ENCODE measurements at places on chromosomes 16 and 17.

GRCh38 chr17:44565866-44566443 lies 8.7 kb downstream of the FZD2 start:
- no peak for DNase-seq

GRCh38 chr17:5354310-5354709 lies 65.2 kb downstream of the NUP88 start:
- DNase-seq = no peak

DNA sequence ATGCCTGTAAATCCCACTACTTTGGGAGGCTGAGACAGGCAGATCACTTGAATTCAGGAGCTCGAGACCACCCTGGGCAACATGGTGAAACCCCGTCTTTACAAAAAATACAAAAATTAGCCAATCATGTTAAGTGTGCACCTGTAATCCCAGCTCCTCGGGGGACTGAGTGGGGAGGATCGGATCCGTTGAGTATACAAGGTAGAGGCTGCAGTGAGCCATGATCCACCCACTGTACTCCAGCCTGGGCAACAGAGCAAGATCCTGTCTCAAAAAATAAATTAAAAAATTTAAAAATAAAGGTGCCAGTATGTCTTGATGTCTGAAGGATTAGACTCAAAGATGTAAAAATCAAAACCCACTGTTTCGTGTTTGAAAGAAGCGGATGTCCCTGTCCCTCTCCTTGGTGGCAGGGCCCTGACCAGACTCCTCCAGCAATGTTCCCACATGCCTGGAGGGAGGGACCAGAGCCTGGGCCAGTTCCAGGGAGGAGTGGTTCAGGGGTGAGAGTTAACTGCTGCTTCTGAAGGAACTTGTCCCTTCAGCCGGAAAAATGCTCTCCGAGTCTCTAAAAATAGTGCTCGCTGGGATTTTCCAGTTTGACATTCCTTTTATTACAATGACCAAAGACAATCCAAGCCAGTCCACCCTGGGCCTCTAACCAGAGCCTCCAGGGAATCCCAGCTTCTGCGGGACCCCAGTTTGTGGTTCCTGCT lies 9.4 kb upstream of the CMTM4 start:
- peak; percentile 67 for DNase-seq

DNA sequence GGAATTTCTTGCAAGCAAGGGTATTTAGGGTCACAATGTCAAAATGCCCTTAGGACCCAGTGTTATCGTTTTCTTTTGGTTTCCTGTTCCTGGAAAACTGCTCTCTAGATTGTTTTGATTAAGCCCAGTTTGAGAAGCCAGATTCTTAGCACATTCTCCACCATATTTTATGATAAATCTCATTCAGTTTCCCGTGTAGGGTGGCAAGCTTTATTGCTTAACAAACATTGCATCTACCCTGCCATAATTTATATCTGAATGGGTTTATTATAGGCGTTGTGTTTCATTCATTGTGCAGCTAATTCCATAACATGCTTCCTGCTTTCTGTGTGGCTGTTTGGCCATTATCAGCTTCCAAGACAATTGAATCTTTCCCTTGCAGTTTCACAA lies 389.1 kb upstream of the DYNLRB2 start:
- DNase-seq = no peak

DNA sequence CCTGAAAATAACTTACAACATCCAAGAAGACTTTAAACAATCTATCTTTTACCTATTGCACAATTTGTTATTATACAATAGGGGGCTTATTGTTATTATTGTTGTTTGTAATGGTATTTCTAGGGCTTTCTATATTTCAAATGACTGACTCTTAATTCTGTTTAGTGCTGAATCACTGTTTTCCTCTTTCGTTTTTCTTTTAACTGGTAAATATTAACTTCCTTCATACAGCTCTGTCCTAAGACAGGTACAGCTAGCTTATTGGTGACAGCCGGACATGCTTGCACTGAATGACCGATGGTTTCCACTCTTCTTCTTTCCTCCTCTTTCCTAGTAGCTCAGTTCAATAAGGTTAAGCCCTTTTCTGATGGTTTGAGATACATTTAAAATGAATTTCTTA lies 11.6 kb downstream of the KRTAP9-7 start:
- no peak for DNase-seq

GRCh38 chr17:62712171-62712581 lies 84.7 kb downstream of the MRC2 start:
- DNase-seq = no peak

- no peak for DNase-seq
Measured at GRCh38 chr16:26386096-26386495, 680.6 kb upstream of the C16orf82 start.

DNA sequence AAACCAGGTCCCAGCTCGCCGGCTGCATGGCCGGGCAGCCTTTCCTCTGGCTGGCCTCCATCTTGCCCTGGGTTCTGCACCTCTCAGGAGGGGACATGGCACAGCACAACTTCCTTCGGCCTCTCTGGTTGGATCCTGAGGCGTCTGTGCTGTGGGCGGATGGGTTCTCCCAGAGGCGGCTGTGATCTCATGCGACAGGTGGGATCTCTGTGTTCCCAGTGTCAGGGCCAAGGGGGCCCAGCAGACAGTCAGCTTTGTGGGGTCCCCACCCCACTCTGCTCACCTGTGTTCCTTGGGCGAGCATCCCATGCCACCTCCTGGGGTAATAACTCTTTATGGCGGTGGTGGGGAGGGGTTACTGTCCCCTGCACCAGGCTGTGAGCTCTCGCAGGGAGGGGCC lies 35.8 kb downstream of the FA2H start:
- no peak for DNase-seq

GRCh38 chr16:70440009-70440692 lies 1.3 kb upstream of the ST3GAL2 start:
- no peak for DNase-seq

- no peak for DNase-seq
Measured at GRCh38 chr17:73749337-73749823, 105.1 kb upstream of the SDK2 start.

GRCh38 chr17:32626379-32626791 lies 139.6 kb downstream of the CDK5R1 start:
- DNase-seq = no peak

DNA sequence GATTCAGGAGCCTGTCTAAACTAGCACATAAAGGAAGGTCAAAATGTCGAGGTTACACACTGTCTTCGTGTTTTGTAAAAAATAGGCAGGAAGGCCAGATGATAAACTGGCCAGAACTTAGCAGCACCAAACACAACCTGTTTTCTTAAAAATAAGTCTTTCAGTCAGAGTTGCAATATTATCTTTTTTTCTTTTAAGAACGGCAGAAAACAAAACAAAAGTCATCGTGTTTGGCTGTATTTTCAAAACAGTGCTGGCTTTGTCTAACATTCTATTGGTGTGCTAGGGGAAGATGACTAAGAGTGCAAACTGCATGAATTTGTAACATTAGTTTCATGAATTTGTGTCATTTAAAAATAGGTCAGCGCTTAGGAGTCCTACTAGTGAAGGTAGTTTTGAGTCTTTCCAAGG lies 5.3 kb downstream of the MAF start:
- DNase-seq = no peak

- no peak for DNase-seq
Measured at GRCh38 chr16:60304720-60305119, 1570.6 kb upstream of the GOT2 start.

- no peak for DNase-seq
Measured at GRCh38 chr17:66984730-66985129, 20.2 kb downstream of the CACNG4 start.

- DNase-seq = no peak
Measured at GRCh38 chr16:86314402-86315025, 195.8 kb upstream of the FOXF1 start.

DNA sequence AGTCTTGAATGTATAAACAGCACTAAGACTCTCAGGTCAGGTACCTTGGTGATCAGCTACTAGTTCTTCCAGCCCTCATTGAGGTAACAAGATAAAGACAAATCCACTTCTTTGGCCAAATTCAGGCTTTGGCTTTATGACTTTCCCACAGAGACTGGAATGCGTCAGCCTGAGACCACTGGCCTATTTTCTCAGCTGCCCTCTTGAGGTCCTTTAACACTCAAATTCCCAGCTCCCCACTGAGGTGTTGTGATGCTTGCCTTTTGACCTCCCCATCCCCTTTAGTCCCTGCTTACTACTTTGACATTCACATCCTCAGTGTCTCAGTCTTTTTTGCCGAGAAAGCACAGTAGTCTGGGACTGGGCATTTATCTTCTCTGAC lies 10.6 kb downstream of the TNFAIP1 start:
- no peak for DNase-seq

- no peak for DNase-seq
Measured at GRCh38 chr17:66441101-66441661, 138.8 kb downstream of the PRKCA start.

DNA sequence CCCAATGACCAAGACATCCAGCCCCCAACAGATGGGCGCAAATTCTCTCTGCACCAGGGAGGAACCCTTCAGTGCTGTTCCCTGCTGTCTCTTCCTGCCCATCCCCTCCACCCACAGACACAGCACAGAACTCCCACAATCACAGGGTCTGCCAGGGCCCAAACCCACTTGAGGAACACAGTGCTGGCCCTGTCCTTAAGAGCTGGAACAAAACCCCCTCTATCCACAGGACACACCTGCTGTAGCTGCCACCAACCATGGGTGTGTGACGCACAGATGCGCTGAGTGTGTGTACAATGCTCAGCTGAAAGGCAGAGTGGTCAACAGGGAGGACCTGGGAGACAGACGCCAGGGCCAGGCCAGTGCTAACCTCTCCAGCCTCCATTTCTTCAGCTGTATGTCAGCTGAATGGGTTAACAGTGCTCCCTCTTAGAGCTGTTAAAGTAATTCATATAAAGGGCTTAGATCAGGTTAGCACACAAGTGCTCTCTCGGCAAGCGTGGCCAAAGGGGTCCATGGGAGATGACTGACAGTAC lies 62.1 kb downstream of the AMFR start:
- no peak for DNase-seq

- DNase-seq = no peak
Measured at GRCh38 chr17:42199416-42200011, 5.2 kb upstream of the GHDC start.

DNA sequence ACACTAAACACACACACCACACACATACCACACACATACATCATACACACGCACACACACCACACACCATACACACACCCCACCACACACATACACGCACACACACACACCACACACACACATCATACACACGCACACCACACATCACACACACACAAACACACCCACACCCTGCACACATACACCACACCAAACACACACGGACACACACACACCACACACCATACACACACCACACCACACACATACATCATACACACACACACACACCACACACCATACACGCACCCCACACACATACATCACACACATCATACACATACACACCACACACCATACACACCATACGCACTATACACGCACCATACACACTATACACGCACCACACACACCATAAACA lies 3.7 kb upstream of the SOX8 start:
- no peak for DNase-seq

DNA sequence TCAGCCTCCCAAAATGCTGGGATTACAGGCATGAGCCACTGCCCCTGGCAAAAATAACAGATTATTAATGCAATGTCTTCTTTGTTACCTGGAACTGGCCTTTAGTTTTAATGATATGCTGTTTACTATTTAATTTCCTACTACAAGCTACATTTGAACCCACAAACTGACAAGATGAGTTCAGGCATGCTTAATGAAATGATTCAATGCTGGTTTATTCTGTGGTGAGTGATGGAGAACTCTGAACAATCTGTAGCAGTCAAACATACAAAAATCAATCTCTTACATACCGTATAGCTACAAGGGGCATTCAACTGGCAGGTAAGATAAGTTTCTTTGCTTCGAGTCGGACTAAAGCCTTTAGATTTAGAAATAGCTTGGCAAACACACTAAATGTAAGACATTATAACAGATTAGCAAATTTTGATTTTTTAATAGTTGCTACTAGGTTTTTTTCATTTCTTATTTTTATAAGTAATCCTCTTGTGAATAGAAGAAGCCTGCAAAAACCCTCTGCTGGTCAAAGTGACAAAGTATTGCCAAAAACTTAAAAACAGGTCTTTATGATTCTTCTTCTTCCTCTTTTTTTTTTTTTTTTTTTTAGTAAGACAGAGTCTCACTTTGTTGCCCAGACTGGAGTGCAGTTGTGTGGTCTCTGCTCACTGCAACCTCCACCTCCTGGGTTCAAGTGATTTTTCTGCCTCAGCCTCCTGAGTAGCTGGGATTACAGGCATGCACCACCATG lies 138.5 kb downstream of the SSH2 start:
- no peak for DNase-seq

- no peak for DNase-seq
Measured at GRCh38 chr17:80786470-80786869, 205.2 kb upstream of the CHMP6 start.

DNA sequence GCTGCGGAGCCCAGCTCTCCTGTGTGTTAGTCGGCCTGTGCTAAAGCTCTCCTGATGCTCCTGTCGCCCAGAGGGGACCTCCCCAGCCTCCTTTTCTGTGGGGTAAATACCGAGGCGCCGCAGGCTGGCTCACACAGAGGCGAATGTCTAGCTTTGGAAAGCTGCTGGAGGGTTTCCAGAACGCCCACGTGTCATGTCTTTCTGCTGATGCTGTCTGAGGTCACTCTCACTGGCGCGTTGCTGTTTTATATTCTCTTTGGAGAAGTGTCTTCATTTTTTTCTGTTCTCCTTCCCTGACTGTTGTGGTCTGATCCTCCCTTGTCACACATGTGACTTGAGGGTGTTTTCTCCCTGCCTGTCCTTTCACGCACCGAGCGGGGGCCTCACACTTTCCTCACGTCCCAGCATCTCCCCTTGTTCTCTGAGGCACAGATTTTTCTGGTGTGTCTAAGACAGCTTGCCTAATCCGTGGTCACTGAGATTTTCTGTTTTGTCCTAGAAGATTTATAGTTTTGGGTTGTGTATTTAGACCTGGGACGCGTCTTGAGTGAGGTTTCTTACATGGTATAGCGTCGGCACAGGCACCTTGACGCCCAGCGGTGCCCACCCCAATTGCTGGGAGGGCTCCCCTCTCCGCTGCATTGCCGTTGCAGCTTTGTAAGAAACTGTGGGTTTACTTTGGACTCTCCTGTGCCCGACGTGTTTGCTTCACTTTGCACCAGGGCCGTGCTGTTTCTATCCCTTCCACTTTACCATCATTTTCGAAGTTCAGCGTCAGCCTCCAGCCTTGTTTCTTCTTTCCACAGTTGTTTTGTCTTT lies 92.1 kb upstream of the ZNF750 start:
- peak; percentile 83 for DNase-seq

GRCh38 chr16:66740010-66740409 lies 11.4 kb downstream of the DYNC1LI2 start:
- DNase-seq = peak; percentile 78

Data from adipocyte (in vitro differentiated cells).